ENCODE measurements at places on chromosomes 1 and 21. TPM values are rescaled to one million over a fixed set of nuclear protein-coding genes. Genes with fewer than 3 reads are reported as not detected.
A peak's percentile ranks its signal among the peaks of the same experiment; 100 is the strongest.

- no peaks in the 10 kb centered on the region for H3K4me1 ChIP-seq
- no peak for DNase-seq
- H3K4me3 ChIP-seq, result no peak overlapping the region
- H3K36me3 ChIP-seq, result no peaks in the 10 kb centered on the region
- no peaks in the 10 kb centered on the region for H3K27me3 ChIP-seq
These were observed 220.1 kb downstream of the SDCCAG8 start for GRCh38 chr1:243475966-243476365.

DNA sequence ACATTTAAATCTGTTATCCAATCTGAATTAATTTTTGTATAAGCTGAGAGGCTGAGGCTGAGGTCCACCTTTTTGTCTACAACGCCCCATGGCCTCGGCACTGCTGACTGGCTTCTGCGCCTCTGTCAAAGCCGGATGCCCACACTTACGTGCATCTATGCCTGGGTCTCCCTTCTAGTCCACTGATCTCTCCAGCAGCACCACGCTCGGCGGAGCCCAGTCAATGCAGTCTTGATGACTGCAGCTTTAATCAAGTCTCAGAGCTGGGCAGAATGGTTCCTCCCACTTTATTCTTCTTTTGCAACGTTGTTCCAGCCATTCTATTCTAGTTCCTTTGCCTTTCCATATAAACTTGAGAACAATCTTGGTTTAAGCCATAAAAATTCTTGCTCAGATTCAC lies 9.4 kb downstream of the PRDM15 start:
- no peak overlapping the region for H3K27ac ChIP-seq
- H3K4me1 ChIP-seq, result no peaks in the 10 kb centered on the region
- H3K4me3 ChIP-seq, result no peak overlapping the region
- peak; percentile 38 for DNase-seq
- H3K27me3 ChIP-seq, result no peaks in the 10 kb centered on the region

GRCh38 chr1:31849653-31850052 lies 33.8 kb upstream of the SPOCD1 start:
- no peaks in the 10 kb centered on the region for H3K4me1 ChIP-seq
- H3K27me3 ChIP-seq, result no peaks in the 10 kb centered on the region
- no peaks in the 10 kb centered on the region for H3K36me3 ChIP-seq
- no peak overlapping the region for H3K4me3 ChIP-seq

- H3K27me3 ChIP-seq, result no peaks in the 10 kb centered on the region
- H3K4me3 ChIP-seq, result no peak overlapping the region
- H3K27ac ChIP-seq, result no peak overlapping the region
- H3K4me1 ChIP-seq, result no peaks in the 10 kb centered on the region
These were observed 2.8 kb upstream of the TEX35 start for GRCh38 chr1:178510155-178510554.

- no peaks in the 10 kb centered on the region for H3K4me1 ChIP-seq
- no peaks in the 10 kb centered on the region for H3K27me3 ChIP-seq
- DNase-seq, result peak; percentile 46
- H3K27ac ChIP-seq, result no peak overlapping the region
These were observed 5.3 kb downstream of the COL18A1 start for GRCh38 chr21:45410151-45410864.

Gene HCRTR1
- total RNA-seq, result 0.42 TPM

Gene ACTL8
- total RNA-seq, result not detected

Gene CACNA1S
- not detected for total RNA-seq

Gene CYP4Z1
- total RNA-seq, result 2.2 TPM
